ENCODE measurements at places on chromosomes 3 and 15. TPM values are rescaled to one million over a fixed set of nuclear protein-coding genes. Genes with fewer than 3 reads are reported as not detected.

DNA sequence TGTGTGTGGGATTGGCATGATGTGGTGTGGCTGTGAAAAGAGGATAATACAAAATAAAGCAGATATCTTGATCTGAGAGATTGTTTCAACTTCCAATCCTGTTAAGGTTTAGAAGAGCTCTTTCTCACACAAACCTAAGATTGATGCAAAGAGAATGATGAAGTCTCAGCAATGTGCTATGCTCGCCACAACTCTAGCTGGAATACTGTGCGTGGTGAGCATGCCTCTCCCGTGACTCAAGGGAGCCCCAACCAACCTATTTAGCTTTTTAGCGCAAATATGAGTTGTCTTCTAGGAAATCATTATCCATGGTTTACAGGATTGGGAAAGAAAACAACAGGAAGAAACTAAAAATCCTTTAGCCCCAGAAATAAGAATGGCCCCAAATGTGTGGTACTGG is 28.5 kb downstream of the BTLA start:
- peaks cover 74% of the 10 kb centered on the region for H3K36me3 ChIP-seq
- no peak overlapping the region for H3K4me3 ChIP-seq
- H3K4me1 ChIP-seq, result peaks cover 85% of the 10 kb centered on the region

GRCh38 chr15:74406517-74406916 is 27.2 kb downstream of the SEMA7A start:
- H3K4me3 ChIP-seq, result no peak overlapping the region
- H3K4me1 ChIP-seq, result peaks cover 40% of the 10 kb centered on the region
- DNase-seq, result no peak
- H3K36me3 ChIP-seq, result peaks cover 6% of the 10 kb centered on the region
- peak overlapping the region; percentile 3 for H3K27ac ChIP-seq

GRCh38 chr15:87954793-87955192 is 301.7 kb downstream of the NTRK3 start:
- H3K27me3 ChIP-seq, result no peaks in the 10 kb centered on the region
- H3K4me3 ChIP-seq, result no peak overlapping the region
- no peaks in the 10 kb centered on the region for H3K4me1 ChIP-seq
- DNase-seq, result no peak

DNA sequence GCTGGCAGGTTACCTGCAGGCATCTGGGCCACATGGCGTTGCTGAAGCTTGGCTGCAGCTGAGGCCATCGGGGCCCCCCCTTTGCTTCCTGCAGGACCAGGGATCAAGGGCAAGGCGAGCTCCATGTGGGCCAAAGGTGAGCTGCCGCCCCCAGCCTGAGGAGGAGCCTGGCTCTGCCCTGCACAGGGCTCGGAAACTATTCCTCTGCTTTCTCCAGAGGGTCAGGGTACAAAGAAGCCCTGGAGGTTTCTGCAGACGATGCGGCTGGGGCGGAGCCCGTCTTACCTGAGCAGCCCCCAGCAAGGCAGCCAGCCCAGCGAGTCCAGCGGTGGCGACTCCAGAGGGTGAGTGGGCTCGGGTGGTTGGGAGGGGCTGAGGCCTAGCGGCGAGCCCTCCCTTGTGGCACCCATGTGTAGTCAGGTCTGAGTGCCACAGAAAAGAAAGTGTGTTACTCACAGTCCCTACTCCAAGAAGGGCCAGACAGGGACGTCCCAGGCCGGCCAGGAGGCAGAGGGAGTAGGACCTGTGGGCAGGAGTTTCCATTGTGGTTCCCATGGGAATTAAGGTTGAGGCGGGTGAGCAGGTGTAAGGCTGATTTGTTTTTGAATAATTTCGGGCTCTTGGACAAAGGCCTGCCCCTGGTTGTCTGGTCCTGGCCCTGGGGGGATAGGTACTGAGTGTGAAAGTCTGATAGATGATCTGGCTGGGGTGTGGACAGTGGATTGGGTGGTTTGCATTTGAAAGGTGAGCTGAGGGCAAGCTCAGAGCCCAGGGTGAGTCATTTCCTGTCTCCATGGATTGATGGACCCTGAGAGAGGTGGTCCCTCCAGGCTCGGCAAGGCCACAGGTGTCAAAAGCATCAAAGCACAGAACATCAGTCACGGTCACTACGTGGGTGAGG is 25.4 kb downstream of the CFAP100 start:
- H3K36me3 ChIP-seq, result no peaks in the 10 kb centered on the region
- no peak overlapping the region for H3K4me3 ChIP-seq
- no peak overlapping the region for H3K27ac ChIP-seq

The CP gene
- not detected for total RNA-seq

The PARP3 gene
- total RNA-seq, result 20.4 TPM

Data from activated CD8-positive, alpha-beta T cell treated with anti-CD3 and anti-CD28 coated beads, Interleukin-2, amount 10 ng/mL, durations not matched to agents 7 days and 5 days (primary cell).